ENCODE measurements at places on chromosomes 3 and 15.
A peak's percentile ranks its signal among the peaks of the same experiment; 100 is the strongest.

GRCh38 chr3:52109611-52110301 lies 44.5 kb downstream of the POC1A start:
- DNase-seq = peak; percentile 79

- DNase-seq = no peak
These were observed 9.6 kb downstream of the SLC6A6 start for GRCh38 chr3:14411988-14412387.

GRCh38 chr15:62153228-62153627 lies 11.9 kb downstream of the C2CD4B start:
- no peak for DNase-seq

DNA sequence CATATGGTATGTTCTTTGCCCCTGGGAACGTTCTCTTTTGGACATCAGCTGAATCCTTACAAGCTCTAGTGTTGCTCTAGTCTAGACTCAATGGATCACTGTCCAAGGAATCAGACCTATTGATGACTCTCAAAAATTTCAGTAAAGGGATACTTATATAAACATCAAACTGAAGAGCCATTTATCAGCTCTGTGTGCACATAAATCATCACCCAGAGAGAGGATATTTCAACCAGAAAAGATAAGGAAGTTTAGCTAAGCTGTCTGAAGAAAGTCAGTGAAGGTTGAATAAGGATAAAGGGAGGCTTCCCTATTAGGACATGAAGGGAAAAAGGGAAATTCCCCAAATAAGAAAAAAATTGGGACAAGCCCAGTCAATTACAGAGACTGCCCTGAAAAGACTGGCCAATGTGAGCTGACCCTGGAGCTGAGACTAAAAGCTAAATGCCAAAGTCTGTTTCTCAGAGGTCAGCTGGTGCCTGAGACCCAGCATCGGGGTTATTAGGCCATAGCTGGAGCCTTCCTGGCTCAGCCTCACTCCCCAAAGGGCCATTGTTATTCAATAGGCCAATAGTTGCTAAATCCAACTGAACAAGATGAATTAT lies 424.1 kb upstream of the THBS1 start:
- DNase-seq = no peak

GRCh38 chr3:100103558-100104441 lies 10.5 kb downstream of the FILIP1L start:
- no peak for DNase-seq

- DNase-seq = peak; percentile 67
These were observed 109.6 kb upstream of the UMPS start for GRCh38 chr3:124620600-124621063.

GRCh38 chr15:63258658-63259057 lies 18.7 kb upstream of the APH1B start:
- no peak for DNase-seq

DNA sequence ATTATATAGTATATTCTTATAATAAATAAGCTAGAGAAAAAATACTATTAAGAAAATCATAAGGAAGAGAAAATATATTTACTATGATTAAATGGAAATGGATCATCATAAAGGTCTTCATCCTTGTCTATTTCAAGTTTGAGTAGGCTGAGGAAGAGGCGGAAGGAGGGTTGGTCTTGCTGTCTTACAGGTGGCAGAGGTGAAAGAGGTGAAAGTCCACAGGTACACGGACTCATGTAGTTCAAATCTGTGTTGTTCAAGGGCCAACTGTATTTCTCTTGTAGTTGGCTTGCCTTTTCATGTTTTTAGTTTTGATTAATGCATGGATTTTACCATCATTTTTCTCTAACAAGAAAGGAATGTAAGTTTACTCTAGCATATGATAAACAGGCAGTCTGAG lies 41.7 kb downstream of the PDCD6IP start:
- no peak for DNase-seq

DNA sequence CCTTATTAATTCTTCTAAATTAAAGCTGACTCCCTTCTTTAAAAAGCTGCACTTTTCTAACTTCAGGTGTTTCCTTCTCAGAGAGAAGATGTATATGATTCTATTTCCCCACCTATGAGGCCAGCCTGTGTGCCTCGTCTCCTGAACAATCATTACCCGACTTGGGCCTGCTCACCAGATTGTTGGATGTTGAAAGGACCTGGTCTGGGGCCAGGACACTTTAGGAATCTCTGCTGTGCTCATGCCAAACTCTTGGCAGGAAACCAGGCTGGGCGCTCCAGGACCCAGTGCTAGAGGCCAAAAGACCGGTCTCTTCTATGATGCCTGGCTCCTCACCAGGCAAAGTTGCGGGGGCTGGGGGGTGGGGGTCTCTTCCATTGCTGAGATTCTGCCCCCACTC lies 16.9 kb upstream of the LRRC31 start:
- DNase-seq = no peak

DNA sequence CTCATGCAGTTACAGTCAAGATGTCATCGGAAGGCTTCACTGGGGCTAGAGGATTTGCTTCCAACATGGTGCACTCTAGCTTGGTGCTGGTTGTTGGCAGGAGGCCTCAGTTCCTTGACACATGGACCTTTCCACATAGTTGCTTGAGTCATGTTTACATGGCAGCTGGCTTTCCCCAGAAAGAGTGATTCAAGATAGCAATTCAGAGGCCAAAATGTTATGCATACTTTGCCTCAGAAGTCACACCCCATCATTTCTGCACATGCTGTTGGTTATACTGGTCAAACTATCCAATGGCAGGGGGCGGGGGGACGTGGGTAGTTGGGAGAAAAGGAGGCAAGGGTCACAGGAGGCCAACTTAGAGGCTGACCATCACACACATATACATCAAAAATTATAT lies 58.7 kb downstream of the FOXB1 start:
- no peak for DNase-seq

DNA sequence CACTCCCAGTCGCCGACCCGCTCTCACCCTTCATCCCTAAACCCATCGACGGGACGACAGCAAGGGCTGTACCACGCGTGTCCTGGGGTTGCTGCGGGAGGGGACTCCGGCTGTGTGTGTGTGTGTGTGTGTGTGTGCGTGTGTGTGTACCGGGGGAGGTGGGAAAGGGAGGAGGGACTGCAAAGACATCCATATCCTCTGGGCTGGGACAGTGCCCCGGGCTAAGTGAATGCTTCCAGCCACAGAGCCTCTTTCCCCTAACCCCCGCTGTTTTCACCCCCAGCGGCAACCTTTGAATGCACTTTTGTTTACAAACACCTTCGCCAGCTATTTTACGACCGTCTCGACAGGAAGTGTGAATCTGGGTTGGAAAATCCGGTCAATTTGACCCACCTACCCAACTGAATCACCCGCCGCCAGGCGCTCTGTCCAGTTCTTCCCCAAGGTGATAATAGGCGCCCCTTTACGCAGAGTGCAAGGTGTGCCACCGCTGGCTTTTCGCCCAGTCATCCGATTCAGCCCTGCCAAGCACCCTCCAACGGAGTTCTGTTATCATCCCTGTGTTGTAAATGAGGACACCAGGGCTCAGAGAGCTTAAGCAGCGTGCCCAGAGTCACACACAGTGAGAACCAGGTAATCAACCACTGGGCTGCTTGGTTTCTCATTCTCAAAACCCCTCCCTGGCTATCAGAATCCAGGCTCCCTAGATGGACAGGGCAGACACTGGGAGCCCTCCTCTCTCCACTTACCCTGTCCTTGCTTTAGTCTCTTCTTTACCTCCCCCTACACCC lies 739 bp upstream of the AMOTL2 start:
- peak; percentile 62 for DNase-seq

GRCh38 chr15:85595804-85596536 lies 198.8 kb downstream of the KLHL25 start:
- no peak for DNase-seq

GRCh38 chr15:29822684-29823459 lies 604 bp upstream of the TJP1 start:
- DNase-seq = peak; percentile 87

GRCh38 chr3:21624524-21624923 lies 126.5 kb downstream of the ZNF385D start:
- DNase-seq = no peak

DNA sequence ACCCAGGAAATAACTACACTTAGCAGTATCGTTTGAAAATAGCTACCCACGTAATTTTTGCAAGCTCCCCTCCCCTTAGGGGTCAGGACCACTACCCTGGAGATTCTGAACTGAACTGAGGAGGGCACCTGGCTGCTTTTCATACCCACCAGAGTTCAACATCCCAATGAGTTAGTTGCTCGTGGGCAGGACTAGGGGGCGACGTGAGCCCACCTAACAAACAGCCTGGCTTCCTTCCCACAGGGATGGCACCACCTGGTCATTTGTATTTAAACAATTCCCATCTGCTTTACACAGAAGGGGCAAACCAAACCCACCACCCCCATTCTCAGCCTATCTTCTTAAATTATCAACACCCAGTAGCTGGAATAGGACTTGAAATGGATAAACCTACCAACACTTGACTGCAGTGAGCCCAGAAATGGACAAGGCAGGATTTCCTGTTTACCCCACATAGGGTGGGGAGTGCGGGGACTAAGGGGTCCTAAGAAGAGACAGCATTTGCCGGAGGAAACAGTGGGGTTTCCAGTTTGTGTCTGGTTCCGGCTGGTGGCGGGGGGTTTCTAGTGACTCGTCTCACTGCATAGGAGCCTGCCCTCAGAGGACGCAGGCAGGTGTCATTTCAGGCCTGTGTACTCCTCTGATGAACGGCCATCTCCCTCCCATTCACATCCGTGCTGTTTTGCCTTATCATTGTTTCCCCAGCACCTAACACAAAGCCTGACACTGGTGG lies 11.6 kb upstream of the VGLL4 start:
- DNase-seq = peak; percentile 44

DNA sequence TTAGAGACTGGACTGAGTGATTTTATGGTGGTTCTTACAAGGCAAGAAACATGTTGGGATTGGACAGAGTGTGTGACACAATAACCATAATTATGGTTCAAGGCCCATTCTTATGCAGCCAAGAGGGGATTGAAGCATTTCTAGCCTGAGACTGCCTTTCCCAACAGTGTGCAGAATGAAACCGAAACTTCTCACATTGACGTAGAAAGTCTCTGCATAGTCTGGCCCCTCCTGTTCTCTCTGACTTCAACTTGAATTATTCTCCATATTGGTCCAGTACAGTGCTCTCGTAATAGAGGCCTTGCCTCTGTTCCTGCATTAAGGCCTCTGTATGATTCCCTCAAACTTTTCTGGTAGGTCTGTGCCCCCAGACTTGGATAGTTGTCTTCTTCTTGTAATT lies 138.3 kb downstream of the DIPK2A start:
- DNase-seq = no peak

- DNase-seq = peak; percentile 74
These were observed 533.4 kb downstream of the FOXP1 start for GRCh38 chr3:71050166-71050537.

- DNase-seq = no peak
These were observed 19.6 kb upstream of the HCN4 start for GRCh38 chr15:73388256-73388781.

DNA sequence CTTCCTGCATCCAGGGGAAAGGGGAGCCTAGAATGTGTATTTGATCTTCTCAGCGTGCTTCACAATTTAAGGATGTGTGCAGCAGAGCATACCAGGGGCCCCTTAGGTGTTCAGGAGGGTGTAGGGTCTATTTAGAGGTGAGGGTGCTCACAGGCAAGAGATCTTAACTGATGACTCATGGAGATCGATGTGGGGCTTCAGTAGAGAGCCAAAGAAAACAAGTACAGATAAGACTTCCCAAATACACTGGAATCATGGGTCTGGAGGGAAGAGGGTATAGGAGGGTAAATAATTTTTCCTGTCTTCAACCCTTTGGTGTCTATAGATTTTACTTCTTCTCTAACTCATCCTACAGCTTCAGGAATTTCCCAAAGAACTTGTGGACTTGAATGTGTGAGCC lies 170.2 kb upstream of the LRRC3B start:
- no peak for DNase-seq

DNA sequence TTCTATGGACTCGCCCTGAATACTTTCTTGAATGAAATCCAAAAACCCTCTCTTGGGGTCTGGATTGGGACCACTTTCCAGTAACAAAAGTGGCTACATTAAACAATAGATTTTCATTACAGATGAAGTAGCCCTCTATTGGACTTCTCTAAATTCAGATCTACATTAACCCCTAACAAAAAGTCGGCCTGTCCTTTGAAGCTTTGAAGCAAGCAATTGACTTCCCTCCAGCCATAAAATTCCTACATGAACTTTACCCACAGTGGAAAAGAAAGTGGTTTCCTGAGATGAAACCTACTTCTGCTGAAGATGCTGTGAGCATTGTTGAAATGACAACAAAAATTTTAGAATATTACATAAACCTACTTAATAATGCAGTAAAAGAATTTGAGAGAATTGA lies 967.1 kb upstream of the ROBO1 start:
- DNase-seq = no peak

- no peak for DNase-seq
These were observed 373.1 kb upstream of the SLCO3A1 start for GRCh38 chr15:91480426-91480825.

- DNase-seq = no peak
These were observed 50.3 kb downstream of the MED12L start for GRCh38 chr3:151135541-151136337.

- DNase-seq = no peak
These were observed 30.2 kb downstream of the ONECUT1 start for GRCh38 chr15:52759969-52760368.
